Epithelial cell of alveolus of lung (primary cell): ENCODE measurements at places on chromosomes 1 and 21. TPM values are rescaled to one million over a fixed set of nuclear protein-coding genes. Genes with fewer than 3 reads are reported as not detected.

The OR6K3 gene
- total RNA-seq: not detected in 2 replicates

The YY1AP1 gene
- 26.4 and 65.3 TPM in 2 replicates for total RNA-seq

The SYPL2 gene
- total RNA-seq: under 0.01 and 0.32 TPM in 2 replicates

The CD1B gene
- total RNA-seq: not detected in 2 replicates

The ADGRL4 gene
- total RNA-seq: 3.8 and 22.1 TPM in 2 replicates

The TMEM52 gene
- total RNA-seq: 0.65 and 4.5 TPM in 2 replicates

The USH2A gene
- total RNA-seq: not detected in 2 replicates

The MAGI3 gene
- 4.9 and 10.2 TPM in 2 replicates for total RNA-seq

The PLA2G2C gene
- not detected in 2 replicates for total RNA-seq

The NFASC gene
- 0.56 and 1.2 TPM in 2 replicates for total RNA-seq

The G0S2 gene
- 26.1 and 34.6 TPM in 2 replicates for total RNA-seq

The KRTAP19-3 gene
- total RNA-seq: not detected in 2 replicates

The TSTD1 gene
- total RNA-seq: 14.4 and 14.6 TPM in 2 replicates

The IFNLR1 gene
- total RNA-seq: 0.78 TPM in 1 of 2 replicates, not detected in the other

The CR1L gene
- total RNA-seq: not detected in 2 replicates

The GDAP2 gene
- total RNA-seq: 6.8 and 12.8 TPM in 2 replicates

The C1QC gene
- total RNA-seq: not detected in 2 replicates

The MRPS6 gene
- total RNA-seq: 5.2 and 18.2 TPM in 2 replicates

The FMO4 gene
- total RNA-seq: 2.1 and 3.8 TPM in 2 replicates

The SLC9C2 gene
- total RNA-seq: not detected in 2 replicates

The LIN28A gene
- not detected in 2 replicates for total RNA-seq

The PTCH2 gene
- total RNA-seq: 0.13 TPM in 1 of 2 replicates, not detected in the other

The TXLNA gene
- 54.1 and 56.9 TPM in 2 replicates for total RNA-seq

The C8B gene
- total RNA-seq: not detected in 2 replicates

The FLG gene
- total RNA-seq: under 0.01 TPM in 1 of 2 replicates, not detected in the other

The GJA8 gene
- total RNA-seq: not detected in 2 replicates

The F3 gene
- total RNA-seq: 11.8 and 123 TPM in 2 replicates

The TMOD4 gene
- total RNA-seq: not detected in 2 replicates
